ENCODE measurements at places on chromosomes 11 and 22. TPM values are rescaled to one million over a fixed set of nuclear protein-coding genes. Genes with fewer than 3 reads are reported as not detected.

NDUFS8 gene
- 170 TPM for total RNA-seq

HEPN1 gene
- not detected for total RNA-seq

TM7SF2 gene
- 18.0 TPM for total RNA-seq

KRTAP5-11 gene
- total RNA-seq: not detected

DENND6B gene
- 5.4 TPM for total RNA-seq

MS4A12 gene
- total RNA-seq: 0.31 TPM

CASP1 gene
- 1.6 TPM for total RNA-seq

OR51B4 gene
- total RNA-seq: not detected

MUC6 gene
- not detected for total RNA-seq

MFRP gene
- total RNA-seq: not detected

Measured in astrocyte (in vitro differentiated cells and primary cell).